Hematopoietic multipotent progenitor cell (in vitro differentiated cells): ENCODE measurements at places on chromosomes 12 and 14.
A peak's percentile ranks its signal among the peaks of the same experiment; 100 is the strongest.

GRCh38 chr14:61433169-61433568 is 111.8 kb downstream of the PRKCH start:
- DNase-seq, result no peak

- no peak for DNase-seq
Measured at GRCh38 chr12:7131502-7131866, 1.3 kb downstream of the CLSTN3 start.

DNA sequence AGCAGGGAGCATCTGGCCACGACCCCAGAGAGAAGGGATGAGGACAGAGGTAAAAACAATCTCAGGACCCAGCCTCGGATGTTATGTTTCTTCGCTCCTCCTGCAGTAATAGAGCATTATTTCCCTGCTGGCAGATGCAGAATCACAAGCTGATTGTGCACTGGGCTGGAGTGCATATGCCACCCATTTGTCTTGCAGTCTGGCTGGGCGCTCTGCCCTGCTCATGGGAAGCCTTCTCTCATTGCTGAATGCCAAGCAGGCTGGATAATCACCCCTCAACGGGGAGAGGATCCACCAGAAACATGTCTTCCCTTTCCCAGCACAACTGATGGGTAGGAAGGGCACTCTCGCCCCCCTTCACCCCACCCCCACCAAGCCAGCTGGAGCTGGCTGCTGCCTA is 8.5 kb upstream of the VASH1 start:
- DNase-seq, result no peak

GRCh38 chr14:77660754-77661153 is 44.3 kb upstream of the SPTLC2 start:
- DNase-seq, result no peak

DNA sequence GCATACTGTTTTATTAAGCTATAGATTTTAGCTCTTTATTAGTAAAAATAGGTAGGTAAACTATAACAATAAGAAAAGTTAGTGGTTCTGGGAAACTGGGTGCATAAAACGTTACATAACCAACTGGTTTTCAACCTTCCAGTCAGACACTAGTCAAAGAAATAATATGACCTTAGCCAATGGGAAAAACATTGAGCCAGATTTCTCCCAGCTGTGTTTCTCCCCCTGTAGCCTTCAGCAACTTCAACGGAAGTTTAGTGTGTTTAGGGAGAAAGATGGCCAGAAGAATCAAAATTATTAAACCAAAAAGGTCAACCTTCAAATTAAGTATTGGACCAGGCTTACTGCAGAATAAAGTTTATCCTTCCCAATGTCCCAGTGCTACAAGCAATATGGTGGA is 283.5 kb upstream of the DIO2 start:
- no peak for DNase-seq

DNA sequence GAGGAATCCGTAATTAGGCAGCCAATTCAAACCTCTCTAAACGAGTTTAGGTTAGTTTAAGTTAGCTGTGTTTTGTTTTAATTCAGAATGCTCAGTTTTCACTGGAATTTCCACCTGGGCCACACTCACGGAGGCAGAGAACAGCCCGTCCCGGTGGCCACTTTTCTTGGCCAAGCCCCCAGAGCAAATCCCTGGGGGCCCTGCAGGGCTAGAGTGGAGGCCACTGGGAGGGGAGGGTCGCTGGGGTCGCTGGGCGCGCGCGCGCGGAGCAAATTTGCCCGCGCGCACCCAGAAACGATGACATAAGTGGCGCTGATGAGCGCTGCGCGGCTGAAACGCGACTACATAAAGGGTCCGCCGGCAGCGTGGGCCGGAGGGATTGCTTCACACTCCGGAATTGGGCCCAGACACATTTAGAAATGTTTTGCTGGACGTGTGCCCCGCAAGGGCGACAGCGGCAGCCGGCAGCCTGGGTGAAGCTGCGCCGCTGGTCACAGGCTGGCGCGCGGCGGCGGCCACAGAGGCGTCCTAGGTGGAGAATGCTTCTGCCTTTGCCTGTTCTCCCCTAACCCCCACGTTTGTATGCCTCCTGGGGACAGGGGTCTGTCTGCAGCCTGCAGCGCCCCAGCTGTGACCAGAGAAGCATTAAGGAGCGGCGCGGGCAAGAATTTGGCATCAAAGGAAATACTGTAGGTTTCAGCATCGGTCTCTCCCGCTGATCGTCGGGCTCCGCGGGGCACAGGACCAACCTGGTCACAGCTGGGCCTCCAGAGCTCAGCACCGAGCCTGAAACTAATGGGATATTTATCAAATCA is 37.9 kb upstream of the TBX5 start:
- DNase-seq, result no peak

DNA sequence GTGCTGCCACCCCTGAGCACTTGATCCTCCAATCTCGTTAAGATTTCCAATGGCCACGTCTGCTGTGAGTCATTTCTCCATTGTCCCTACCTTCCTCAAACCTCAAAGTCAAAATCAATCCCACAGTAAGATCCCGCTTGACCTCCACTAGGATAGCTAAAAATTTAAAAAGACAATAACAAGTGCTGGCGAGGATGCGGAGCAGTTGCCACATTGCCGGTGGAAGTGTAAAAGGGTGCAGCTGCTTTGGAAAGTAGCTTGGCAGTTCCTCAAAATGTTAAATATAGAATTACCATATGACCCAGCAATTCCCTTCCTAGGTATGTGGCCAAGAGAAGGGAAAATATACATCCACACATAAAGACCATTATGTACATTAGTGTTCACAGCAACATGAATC is 9.5 kb upstream of the BCL7A start:
- no peak for DNase-seq

- no peak for DNase-seq
Measured at GRCh38 chr12:57893431-57894353, 47.2 kb upstream of the CTDSP2 start.

- DNase-seq, result no peak
Measured at GRCh38 chr14:37583358-37584210, 11.5 kb downstream of the FOXA1 start.

DNA sequence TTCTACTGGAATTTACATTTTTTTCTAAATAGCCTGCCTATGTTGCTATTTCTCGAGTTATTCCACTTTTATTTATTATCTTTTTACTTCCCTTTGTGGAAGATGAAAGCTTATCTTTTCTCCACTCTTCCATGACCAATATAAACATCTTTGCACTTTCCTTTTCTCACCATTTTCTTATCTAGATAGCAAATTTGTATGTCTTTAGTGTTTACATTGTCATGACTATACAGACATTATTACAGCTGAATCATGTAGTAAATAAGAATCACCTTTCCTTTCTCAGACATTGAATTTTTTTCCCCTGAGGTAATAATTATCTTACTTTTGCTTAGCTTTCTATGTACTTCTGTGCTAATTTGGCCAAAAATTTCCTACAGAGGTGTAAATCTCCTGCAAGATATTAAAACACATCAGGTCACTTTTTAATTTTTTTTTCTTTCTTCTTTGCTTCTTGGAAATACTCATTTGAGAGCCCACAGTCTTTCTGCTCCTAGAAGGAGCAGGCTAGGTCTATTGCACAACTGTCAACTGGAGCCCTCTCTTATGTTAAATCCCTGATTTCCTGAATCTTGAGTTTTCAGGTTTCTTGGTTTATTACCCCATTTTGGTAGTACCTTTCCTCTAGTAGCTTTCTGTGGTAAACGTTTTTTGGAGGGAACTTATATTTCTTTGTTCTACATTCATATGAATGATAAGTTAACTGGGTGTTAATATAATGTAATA is 109.0 kb upstream of the ATP2B1 start:
- DNase-seq, result no peak

- DNase-seq, result no peak
Measured at GRCh38 chr14:31927348-31927832, 149.7 kb upstream of the ARHGAP5 start.

DNA sequence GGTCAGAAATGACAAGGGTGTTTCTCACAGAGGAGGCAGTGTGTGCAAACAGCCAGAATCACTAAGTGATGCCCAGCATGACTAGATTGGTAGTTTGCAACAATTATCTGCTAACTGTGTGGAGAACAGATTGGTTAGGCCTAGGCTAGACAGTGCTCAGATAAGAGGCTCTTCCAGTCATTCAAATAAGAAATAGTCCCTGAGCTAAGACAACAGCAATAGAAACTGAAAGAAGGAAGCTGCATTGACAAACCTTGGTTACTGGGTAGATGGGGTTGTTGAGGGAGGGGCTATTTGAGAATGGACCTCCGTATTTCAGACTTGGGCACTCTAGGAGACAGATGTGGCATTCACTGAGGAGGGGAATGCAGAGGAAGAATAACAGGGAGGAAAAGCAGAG is 255.0 kb upstream of the NPAS3 start:
- no peak for DNase-seq

- no peak for DNase-seq
Measured at GRCh38 chr12:46783871-46784270, 41.9 kb downstream of the SLC38A4 start.

DNA sequence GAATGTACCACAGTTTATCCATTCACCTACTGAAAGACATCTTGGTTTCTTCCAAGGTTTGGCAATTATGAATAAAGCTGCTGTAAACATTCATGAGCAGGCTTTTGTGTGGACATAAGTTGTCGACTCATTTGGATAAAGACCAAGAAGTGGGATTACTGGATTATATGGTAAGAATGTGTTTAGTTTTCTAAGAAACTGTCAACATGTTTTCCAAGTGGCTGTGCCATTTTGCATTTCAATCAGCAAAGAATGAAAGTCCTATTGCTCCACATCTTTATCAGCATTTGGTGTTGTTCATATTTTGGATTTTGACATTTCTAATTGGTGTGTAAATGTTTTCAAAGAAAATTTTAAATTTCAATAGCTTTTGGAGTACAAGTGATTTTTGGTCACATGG is 27.3 kb upstream of the KLRF1 start:
- no peak for DNase-seq

GRCh38 chr14:102201353-102201738 is 61.6 kb downstream of the WDR20 start:
- no peak for DNase-seq

DNA sequence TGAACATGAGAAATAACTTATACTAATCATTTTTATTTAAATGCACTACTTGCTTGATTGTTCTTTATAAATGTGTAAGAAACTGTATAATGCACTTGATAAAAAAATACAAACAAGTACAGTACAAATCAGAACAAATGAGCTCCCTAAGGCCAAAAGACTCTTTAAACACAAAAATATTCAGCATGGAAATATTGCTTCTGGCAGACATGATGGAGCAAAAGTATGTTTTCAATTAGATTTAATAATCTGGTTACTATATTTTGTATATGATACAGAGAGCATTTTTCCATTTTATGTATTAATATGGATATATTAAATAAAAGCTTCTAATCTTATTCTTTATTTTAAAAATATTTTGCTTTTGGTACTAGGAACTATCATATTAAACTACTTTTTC is 800.2 kb upstream of the LRFN5 start:
- no peak for DNase-seq

DNA sequence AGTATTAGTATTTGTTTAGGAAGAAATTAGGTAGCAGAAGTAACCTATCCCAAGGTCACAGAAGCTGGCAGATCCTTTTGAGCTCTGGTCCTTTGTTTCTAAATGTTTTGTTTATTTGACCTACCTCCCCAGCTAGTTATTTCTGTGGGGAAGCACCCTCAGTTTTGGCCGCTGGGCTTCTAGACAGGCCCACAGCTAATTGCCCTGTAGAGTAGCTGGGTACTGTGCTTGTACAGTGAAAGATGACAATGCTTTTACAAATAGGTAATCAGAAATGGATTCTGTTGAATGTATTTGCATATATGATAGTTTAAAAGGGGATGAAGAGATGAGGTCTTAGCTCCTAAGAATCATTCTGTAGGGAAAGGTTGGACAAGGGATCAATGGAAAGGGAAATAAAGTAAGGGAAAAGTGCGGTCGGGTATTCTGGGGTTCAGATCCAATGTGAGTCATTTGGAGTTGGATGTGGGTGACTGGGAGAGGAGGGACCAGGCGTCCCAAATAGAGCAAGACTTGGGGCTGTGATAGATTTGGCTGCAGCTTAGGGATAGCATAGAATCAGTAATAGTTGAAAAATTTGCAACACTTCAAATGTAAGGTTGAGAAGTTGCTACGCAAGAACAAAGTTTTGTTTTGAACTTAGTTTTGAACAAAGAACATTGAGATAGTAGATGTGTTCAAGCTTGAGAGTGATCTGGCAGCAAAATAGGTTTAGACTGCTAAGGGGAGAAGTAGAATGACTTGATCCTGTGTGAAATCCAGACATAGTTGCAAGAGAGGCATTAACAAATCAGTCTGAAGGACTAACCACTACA is 3.6 kb downstream of the NUDT4 start:
- DNase-seq, result no peak

DNA sequence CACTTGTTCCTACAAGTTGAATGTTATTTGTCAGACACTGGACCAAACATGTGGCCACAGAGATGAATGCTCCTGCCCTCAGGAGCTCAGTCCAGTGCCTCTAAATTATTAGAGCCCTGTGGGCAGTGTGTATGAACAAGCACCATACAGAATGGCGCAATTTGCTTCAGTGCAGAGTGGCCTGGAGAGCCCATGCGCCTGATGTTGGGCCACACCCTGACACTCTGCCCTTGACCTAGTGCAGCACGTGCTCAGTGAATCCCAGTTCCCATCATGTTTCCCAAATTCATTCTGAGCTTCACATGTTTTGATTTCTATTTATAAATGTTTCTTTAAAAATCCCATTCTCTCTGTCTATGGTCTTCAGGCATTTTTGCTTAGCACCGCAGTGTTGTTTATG is 116.8 kb downstream of the PRMT8 start:
- DNase-seq, result no peak

DNA sequence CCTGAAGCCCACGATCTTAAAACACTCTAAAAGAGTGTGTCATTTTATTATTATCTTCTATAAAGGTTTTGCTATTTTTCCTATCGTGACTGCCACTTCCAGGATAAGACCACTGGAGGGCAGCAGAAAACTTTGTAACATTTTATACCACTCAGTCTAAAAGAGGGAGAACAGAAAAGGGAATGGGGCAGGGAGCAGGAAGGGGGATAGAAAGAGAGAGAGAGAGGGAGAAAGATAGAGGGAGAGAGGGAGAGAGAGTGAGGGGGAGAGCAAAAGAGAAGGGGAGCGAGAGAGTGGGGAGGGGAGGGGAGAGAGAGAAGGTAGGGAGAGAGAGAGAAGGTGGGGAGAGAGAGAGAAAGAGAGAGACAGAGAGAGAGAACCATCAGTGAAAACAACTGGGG is 2.0 kb upstream of the ART4 start:
- peak; percentile 77 for DNase-seq

DNA sequence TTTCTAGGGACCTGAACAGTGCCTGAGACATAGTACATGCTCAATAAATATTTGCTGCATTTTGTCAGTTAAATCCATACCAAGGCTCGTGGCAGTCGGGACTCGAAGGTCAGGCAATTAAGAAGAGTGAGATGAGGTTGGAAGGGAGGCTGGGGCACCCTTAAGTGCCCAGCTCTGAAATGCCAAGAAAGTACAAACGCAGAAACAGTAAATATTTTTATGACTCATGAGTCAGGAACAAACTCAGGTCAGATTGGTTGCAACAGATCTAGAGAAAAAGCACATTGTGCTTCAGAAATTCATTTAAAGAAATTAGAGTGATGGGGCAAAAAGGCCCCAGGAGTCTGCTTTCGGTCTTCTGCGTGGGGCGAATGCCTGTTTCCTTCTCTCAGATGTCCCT is 83.0 kb upstream of the FZD10 start:
- DNase-seq, result no peak

- no peak for DNase-seq
Measured at GRCh38 chr12:94327809-94328208, 131.9 kb downstream of the CEP83 start.

- DNase-seq, result peak; percentile 27
Measured at GRCh38 chr14:52078095-52078531, 9.3 kb upstream of the NID2 start.
